ENCODE measurements at places on chromosomes 7 and 10.

GRCh38 chr10:13475124-13475523 is 53.7 kb downstream of the BEND7 start:
- no peak for DNase-seq

- no peak for DNase-seq
These were observed 165.6 kb upstream of the KMT2E start for GRCh38 chr7:104848138-104848990.

GRCh38 chr7:118129041-118129795 is 54.7 kb upstream of the LSM8 start:
- no peak for DNase-seq

- DNase-seq, result no peak
These were observed 55.7 kb downstream of the ADAM12 start for GRCh38 chr10:126332576-126332975.

- no peak for DNase-seq
These were observed 288.6 kb upstream of the CDC14C start for GRCh38 chr7:48635796-48636195.

DNA sequence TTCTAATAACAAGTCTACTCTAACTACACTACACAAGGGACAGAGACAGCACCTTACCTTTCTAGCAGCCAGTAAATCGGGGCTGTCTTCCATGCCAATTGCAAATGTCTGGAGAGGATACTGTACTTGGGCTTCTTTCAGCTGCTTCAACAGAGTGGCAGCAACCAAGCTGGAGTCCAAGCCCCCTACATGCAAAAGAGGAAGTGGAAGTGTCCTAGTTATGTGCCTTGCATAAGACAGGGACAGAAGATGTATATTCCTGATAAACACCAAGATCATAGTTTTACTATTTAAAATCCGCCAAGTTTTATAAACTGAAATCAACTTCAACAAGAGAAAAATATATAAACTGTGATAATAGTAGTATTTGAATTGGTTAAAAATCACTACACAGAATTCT is 14.0 kb downstream of the ASNS start:
- DNase-seq, result no peak

DNA sequence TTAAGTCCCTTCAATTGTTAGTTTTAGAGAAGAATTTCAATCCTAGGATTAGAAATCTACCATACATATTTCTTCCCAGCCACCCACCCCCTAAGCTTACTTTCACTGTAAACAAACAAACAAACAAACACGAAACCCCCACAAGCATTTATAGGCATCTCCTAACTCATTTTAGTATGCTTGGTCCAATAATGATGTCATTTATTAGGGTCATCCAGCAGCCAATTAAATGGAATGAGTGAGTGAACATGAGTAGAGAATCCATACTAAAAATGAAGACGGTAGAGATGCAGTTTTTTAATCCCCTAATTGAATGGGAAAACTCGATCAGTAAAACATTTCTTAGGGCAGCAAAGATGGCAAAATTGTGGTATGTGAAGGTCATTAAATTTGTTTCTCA is 3.2 kb downstream of the TAC1 start:
- DNase-seq, result no peak

DNA sequence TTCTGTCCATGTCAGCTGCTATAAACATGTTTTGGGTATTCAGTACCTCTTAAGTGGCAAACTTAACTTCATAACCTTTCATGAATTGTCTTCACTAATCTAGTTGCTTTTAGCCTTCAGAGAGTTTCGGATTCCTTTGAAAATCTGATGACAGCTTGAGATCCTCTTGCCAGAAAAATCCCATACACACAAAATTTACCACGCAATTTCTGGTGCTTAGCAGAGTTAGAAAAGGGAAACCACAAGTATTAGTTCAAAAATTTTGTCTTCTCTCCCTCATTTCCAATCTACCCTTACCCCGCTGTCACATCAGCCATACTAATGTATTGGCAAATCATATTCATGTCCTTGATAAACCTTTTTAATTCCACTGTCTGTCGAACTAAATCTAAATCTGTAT is 72.7 kb upstream of the TMEM106B start:
- no peak for DNase-seq

DNA sequence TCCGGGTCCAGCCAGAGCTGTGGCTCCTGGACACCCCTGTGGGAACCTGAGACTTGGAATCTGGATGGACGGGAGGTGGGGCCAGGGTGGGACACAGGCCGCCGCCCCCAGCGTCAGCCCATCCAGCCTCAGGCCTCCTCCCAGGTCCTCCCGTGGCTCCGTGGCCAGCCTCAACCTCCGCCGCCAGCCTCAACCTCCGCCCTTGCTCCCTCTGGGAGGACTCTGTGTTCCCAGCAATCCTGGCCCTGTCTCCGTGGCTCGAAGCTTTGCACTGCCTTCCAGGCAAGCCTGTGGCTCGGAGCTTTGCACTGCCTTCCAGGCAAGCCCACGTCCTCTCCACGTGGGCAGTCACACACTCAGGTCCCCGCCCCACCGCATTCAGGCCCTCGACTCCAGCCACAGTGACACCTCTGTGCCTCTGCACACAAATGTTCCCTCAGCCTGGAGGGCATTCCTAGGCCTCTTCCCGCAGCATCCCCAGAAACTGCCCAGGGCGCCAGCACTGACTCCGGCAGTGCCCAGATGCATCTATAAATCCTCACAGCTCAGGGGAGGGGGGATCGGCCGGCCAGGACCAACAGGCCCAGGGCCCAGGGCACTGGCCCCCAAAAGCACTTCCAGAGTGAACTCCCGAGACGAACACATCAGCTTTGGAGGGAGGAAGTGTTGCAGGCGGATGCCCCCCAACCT is 44.7 kb upstream of the PDGFA start:
- DNase-seq, result no peak

GRCh38 chr7:112395893-112396292 is 54.4 kb upstream of the IFRD1 start:
- DNase-seq, result no peak

GRCh38 chr7:57308631-57309408 is 141.2 kb upstream of the ZNF716 start:
- DNase-seq, result no peak

DNA sequence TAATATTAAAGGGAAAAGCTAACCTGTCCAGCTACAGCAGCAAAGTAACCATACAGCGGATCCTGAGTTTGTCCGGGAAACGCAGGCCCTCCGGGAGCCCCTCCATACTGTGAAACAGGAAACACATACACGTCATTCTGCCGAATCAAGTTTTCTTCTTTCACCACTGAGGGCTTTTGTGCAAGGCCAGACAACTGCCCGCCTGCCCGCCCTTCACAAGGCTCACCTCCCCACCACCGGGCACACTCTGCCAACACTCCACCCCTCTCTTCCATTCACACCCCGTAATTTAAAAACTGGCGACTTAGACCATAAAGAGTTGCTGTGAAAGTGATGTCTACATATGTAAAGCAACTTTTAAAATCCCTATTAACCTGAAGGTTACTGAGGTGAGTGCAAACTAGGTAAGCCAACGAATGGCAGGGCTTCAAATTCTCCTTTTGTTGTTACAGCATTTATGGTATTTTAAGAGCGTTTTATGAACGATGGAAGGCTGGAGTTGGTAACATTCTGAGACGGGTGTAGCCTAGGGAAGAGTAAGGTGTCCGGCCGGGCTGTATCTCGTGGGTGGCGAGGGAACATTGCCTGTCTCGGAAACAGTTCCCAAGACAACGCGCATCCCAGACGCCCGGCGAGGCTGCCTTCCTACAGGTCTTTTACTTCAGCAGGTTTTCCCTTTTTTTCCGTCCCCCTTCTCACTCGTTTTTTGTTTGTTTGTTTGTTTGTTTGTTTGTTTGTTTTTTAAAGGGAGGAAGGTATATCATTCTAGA is 817 bp downstream of the SRI start:
- DNase-seq, result no peak

DNA sequence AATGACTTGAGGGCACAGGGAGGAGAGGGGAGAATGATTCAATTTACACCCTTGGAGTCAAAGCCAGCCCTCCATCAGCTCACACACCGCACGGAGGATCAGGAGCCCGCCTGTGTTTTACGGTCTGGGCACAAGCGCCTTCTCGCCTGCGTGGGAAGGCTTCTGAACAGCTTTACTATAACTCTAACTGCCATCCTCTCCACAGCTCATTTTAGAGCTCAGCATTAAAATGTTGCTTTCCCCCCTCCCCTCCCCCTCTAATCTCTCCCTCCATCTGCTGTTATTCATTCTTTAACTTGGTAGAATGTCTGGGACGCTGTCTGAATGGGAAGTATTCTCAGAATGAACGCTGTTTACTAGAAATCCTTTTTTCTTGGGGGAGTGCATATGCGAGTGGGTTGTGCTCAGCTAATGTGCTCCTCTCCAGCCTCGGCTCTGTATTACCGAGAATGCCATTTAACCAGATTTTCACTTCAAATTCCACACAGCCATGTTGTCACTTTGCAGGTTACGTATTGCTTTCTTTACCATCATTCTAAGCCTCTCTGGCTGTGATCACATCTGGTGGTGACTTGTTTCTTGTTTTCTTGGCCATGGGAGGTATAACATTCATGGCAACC is 140.1 kb downstream of the GFRA1 start:
- DNase-seq, result no peak

GRCh38 chr7:21941611-21942141 is 4.0 kb downstream of the CDCA7L start:
- no peak for DNase-seq

- no peak for DNase-seq
These were observed 2.9 kb downstream of the IGF2BP3 start for GRCh38 chr7:23467291-23467805.

- DNase-seq, result no peak
These were observed 33.7 kb downstream of the NRBF2 start for GRCh38 chr10:63166742-63167258.

GRCh38 chr7:22662556-22663356 is 64.2 kb upstream of the IL6 start:
- no peak for DNase-seq

GRCh38 chr7:157775560-157776332 is 438.9 kb downstream of the DNAJB6 start:
- no peak for DNase-seq

GRCh38 chr7:130844811-130845580 is 111.0 kb upstream of the KLF14 start:
- no peak for DNase-seq

GRCh38 chr7:28687537-28687936 is 270.6 kb downstream of the TRIL start:
- DNase-seq, result no peak

- no peak for DNase-seq
These were observed 781 bp upstream of the GRM8 start for GRCh38 chr7:127253281-127254162.

GRCh38 chr7:25389489-25390106 is 161.3 kb upstream of the NPVF start:
- no peak for DNase-seq

DNA sequence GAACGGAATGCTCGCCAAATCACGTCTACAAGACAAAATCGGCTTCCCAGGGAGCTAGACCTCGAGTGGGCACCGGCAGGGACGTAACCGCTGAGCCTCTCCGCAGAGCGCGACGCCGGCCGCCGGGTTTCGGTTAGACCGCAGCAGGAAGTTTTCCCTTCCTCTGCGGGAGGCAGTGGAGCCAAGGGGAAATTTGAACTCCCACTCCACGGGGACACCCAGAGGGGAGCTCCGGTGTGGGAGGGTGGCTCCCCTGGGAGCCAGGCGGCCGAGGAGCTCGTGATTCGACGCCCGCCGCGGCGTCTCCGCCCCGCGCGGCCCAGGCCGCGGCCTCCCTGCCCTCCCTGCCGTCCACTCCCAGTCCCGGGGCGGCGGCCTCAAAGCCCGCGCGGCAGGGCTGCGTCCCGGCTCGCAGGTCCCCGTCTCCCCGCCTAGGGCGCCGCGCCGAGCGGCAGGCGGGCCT is 426 bp downstream of the SYPL1 start:
- DNase-seq, result no peak

- DNase-seq, result no peak
These were observed 25.4 kb downstream of the CELF2 start for GRCh38 chr10:11043039-11043438.

DNA sequence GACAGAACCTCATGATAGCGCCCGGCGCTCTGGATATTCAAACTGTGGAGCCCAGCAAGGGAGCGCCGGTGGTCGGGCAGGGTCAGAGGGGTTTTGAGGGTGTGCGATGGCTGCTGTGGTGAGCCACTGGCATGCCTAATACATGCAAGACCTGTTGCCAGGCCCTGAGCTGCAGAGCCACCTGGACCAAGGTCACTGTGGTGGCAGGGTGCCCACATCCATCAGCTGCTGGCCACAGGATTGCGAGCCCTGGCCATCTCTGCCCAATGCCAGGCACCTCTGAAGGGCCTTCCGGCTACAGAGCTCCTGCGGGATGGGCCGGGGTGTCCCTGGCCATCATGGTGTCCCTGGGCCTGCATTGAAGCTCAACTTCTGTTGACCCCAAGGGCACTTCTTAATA is 123.0 kb upstream of the TNRC18 start:
- no peak for DNase-seq

DNA sequence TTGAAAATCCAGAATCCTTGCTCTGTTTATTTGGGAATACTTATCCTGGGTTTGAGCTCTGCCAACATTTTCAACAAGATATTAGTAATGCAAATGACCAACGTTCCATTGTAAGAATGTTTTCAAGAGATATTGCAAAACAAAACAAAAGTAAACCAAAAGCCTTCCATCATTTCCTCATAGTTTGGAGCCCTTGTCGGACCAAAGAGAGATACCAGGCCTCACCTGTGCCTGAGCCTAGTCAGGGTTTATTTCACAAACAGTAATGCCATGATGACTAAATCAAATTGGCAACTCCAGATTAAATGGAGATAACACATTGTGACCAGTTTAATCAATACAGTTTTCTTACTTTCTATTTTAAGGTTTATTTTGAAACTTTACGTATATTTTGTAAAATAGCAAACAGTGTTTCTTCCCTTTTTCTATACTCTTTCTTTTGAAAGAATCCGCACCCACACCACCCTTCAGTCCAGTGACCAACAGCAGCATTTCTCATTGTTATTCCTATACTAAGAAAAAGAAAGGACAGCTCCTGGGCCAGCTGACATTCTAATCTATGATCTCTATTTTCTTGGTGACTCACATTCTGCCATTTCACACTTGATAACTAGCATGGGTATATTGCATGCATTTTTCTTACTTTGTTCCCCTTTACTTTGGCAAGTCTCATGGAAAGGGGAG is 168.5 kb upstream of the MEOX2 start:
- DNase-seq, result no peak

DNA sequence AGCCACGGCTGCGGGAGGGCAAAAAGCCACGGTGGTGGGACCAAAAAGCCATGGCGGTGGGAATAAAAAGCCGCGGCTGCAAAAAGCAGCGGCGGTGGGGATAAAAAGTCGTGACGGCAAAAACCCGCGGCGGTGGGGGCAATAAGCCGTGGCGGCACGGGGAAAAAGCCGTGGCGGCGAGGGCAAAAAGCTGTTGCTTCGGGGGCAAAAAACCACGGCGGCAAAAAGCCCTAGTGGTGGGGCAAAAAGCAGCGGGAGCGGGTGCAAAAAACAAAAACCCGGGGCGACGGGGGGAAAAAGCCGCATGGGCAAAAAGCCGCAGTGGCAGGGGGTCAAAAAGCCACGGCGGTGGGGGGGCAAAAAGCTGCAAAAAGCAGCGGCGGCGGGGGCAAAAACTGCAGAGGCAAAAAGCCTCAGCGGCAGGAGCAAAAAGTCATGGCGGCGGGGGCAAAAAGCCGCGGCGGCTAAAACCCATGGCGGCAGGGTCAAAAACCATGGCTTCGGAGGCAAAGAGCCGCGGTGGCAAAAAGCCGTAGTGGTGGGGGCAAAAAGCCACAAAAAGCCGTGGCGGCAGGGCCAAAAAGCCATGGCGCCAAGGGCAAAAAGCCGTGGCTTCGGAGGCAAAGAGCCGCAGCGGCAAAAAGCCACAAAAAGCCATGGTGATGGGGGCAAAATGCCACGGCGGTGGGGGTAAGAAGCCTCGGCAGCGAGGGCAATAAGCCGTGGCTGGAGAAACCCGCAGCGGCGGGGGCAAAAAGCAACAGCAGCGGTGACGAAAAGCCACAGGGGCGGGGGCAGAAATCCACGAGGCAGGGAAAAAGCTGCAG is 525.8 kb downstream of the ZNF33B start:
- no peak for DNase-seq

Measured in cortex of kidney (tissue), 1 donor.